ENCODE measurements at places on chromosomes 13 and 19. TPM values are rescaled to one million over a fixed set of nuclear protein-coding genes. Genes with fewer than 3 reads are reported as not detected.

DNA sequence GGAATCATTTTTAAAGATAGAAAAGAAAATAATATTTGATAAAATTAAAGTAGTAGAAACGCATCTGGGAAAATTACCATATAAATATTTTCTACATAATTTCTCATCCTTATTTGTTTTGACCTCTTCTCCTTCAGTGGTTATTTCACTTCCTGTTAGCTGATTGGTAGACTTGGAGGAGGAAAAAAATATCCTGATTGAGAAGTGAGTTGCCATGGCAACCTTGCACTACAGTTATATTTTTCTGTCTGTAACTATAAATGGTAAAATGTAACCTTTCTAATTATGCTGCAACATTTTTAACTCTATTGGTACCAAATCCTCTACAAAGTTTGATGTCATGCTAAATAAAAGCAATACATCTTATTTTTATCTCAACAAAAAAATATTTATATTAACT lies 45.2 kb downstream of the SCEL start:
- DNase-seq, result no peak

GRCh38 chr13:93926425-93926824 lies 553.1 kb downstream of the DCT start:
- no peak for DNase-seq

GRCh38 chr13:97695684-97696083 lies 257.8 kb upstream of the IPO5 start:
- DNase-seq, result no peak

DNA sequence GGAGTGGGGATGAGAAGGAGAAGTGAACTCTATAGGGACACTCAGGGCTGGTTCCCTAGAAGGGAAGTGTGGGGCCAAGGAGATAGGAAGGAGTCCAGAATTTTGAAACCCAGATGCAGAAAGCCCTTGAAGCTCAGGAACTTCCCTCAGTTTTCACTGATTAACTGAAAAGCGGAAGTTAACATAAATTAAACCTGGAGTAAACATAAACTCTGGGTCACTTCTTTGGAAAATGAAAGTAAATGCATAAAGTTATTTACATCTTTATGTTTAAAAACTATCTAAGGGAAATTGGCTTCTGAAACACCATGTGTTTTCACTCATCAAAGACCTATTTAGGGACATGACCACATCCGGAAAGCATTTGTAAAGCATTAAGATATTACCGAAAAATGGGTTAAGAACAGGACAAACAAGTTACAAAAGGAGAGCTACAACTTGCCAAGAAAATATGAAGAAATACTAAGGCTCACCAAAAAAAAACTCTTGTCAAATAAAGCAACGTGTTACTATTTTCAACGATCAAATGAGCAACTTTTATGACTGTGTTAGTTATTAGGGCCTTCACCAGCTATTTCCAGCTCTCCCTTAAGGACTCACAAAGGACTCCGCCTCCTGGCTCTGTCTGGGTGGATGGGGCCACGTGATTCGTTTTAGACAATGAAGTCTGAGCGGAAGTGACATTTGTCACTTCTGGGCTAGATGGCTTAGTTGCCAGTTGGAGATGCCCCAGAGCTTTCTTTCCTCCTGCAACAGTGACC lies 439.1 kb upstream of the ZNF507 start:
- no peak for DNase-seq

- DNase-seq, result no peak
Measured at GRCh38 chr13:80259159-80259558, 81.8 kb downstream of the SPRY2 start.

Gene PSG4
- total RNA-seq, result not detected

GRCh38 chr19:32497391-32497790 lies 83.6 kb upstream of the PDCD5 start:
- no peak for DNase-seq

Gene LHB
- total RNA-seq, result not detected

DNA sequence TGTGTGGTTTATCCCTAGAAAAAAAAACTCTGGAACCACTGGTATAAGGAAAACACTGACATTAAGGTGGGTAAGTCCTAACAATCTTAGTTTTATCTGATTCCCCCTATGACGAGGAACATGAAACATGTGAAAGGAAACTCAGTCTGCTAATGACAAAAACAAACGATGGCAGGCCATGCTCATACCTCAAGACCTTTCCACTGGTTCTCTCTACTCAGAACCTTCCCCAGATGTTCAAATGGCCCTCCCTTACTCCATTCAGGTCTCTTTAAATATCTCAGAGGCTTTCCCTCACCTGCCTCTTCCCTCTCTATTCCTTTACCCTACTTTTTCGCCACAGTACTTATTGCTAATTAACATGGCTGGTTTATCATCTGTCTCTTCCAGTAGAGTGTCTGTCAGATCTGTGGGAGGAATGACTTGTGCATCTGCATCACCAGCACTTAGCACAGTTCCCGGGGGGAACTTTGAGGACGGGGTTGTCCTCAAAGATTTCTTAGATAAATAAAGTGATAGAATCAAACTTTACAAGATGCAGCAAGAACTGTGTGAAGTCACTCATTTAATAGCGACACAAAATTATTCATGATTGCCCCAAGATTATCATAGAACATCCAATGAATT lies 1.5 kb downstream of the TUBGCP3 start:
- DNase-seq, result no peak

Gene CAPN12
- not detected for total RNA-seq

Gene TBC1D4
- 9.5 TPM for total RNA-seq

DNA sequence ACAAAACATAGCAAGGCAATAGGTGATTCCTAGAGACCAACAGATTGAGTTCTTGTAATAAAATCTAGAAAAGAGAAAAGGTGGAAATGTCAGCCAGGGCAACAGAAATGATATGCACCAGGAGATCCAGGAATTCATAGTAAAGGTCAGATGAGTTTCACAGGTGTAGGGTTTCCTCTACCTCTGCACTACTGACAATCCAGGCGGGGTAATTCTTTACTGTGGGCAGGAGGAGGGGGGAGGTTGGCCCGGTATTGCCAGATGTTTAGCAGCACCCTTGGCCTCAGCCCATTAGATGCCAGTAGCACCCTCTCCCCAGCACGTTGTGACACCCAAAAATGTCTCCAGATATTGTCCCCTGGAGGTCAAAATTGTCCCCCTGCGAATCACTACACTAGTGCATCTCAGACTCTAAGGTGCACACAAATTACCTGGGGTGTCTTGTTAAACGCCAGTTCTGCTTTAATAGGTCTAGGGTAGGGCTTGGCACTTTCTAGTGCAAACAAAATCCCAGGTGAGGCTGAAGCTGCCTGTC lies 3.5 kb upstream of the UBAC2 start:
- no peak for DNase-seq

Gene IL17D
- total RNA-seq, result not detected

DNA sequence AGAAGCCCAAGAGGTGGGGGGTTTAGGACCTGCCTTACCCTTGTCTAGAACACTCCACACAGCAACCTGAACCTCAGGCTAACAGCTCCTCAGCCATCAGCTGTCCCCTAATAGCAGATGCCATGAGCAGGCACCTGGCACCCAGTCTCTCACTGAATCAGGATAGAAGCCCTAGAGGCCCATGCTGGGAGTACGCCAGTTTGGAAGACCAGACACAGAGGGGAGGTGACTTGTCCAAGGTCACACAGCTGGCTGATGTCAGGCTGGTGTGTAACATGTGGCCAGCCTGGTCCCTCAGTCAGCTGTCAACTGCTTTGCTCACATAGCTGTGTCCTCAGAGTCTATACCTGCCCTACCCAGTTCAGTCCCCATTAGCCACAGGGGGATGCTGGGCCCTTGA lies 12.8 kb upstream of the SAMD1 start:
- DNase-seq, result no peak

DNA sequence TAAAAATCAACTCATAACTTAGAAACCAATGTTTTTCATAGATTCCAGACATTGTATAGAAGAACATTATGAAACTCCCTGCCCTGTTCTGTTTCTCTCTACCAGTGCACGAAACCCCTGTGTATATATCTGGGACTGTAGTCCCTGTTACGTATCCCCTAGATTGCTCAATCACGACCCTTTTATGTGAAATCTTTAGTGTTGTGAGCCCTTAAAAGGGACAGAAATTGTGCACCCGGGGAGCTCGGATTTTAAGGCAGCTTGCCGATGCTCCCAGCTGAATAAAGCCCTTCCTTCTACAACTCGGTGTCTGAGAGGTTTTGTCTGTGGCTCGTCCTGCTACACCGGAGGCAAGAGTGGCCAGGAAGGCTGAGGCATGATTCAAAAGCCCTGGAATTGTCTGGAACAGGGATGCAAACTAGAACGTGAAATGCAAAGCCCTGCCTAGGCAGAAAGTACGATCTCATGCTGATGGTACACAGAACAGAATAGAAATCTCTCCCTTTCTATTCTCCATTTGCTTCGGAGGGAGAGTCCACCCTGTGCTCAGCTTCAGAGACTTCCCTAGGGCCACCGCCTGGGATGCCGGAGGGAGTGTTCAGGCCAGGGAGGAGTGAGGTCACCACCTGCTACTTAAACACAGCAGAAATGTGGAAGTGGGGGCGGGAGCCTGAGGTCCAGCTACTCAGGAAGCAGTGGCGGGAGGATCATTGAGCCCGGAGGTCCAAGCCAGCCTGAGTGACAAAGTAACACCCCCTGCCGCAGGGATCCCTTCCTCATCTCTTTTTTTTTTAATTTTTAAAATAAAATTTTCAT lies 758 bp upstream of the ZNF888 start:
- peak; percentile 42 for DNase-seq

DNA sequence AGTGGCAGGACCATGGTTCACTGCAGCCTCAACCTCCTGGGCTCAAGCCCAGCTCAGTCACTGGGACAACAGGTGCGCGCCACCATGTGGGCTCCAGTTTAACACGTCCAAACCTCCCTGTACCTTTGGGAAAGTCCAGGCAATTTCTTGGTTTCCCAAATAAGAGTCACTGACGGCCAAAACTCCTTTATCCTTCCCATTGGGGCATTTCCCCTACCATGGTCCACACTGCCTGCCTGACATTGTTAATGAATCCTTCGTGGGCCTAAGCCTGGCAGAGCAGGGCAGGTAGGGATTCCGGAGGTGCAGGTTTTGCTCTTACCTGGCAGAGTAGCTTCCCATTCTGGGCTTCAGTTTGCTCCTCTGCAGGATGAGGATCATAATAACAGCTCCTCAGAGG lies 66.2 kb upstream of the TM9SF2 start:
- no peak for DNase-seq

- DNase-seq, result no peak
Measured at GRCh38 chr13:57970404-57970803, 338.9 kb downstream of the PCDH17 start.

DNA sequence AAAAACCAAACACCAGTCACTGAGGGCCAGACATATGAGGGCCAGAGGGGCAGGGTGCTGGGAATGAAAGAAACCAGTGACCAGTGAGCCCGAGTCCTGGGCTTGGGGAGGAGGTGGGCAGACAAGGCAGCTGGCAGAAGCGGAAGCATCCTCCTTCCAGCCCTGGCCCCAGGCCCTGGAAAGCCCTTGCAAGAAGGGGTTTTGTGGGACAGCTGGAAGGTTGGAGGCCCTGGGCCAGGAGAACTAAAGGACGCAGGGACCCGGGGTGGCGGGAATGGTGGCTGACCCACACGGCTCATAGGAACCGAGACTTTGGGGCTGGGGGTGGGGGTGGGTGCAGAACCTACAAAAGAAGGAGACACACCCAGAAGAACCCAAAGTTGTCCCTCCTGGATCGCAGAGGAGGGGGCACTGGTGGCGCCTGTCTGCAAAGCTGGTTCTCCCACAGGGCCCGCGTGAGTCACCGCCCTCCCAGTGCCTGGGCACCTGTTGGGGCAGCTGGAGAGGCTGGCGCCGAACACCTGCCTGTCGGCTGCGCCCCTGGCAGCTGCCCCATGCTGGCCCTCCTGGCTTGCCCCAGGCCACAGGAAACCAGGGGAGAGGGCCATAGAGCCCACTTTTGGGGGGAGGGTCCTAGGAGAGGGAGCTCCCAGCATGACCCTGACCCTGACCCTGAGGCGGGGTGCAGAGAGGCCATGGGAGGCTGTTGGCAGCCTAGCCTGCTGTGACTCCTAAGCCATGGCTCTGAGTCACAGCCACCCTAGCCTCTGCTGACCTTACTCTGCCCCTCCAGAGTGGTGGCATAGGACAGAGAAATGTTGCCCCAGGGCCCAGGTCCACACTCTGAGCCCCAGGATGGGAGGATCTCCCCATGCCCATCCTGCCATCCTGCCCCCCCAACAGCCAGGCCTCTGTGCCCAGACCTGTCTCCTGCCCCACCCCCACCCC lies 802 bp downstream of the DMPK start:
- no peak for DNase-seq

GRCh38 chr13:41054919-41055619 lies 6.2 kb upstream of the WBP4 start:
- no peak for DNase-seq

Gene ATP4B
- total RNA-seq, result not detected

DNA sequence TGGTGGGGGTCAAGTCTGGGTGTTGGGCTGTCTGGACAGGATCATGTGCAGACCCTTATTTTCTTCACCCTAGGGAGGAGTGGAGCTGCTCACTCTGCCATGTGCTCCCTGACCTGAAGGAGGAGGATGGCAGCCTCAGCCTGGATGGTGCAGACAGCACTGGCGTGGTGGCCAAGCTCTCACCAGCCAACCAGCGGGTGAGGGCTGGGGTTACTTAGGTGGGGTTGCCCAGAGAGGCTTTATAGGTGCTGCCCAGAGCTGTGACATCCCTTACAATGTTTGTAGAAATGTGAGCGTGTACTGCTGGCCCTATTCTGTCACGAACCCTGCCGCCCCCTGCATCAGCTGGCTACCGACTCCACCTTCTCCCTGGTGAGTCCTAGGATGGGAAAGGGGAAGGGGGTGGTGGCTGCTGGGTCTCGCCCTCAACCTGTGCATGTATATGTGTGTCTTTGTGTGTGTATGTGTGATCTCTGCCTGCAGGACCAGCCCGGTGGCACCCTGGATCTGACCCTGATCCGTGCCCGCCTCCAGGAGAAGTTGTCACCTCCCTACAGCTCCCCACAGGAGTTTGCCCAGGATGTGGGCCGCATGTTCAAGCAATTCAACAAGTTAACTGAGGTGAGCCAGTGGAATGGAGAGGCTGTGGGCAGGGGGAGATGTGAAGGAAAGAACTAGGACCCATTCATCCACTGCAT lies 5.1 kb downstream of the CHMP2A start:
- DNase-seq, result no peak

GRCh38 chr13:107466326-107467099 lies 748.8 kb downstream of the LIG4 start:
- no peak for DNase-seq

Gene NLRP4
- not detected for total RNA-seq

DNA sequence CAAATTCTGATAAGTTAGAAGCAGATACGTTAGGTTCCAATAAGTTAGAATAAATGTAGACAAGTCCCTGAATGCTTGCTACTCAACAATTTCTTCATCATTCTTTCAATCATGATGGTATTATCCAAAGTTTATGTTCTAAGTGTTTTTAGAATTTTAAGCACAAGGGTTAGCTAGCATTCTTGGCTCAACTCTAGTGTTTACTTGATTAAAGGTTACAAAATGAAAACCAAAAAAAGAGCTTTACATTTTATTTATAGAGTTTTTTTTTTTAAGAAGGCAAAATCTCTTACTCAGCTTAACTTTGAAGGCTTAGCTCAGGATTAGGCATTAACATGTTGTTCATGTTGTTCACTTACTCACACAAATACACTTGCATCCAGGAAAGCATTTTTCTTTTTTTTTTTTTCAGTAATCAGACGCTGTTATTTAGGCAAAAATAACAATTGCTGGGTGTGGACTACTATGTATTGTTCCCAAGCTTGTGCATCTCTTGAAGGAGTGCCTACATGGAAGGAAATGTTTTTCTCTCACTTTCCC lies 420.6 kb downstream of the DCT start:
- no peak for DNase-seq

Gene CAMSAP3
- total RNA-seq, result not detected

Gene AXL
- 122 TPM for total RNA-seq

Measured in ascending aorta (tissue), 2 donors.